Activated CD4-positive, alpha-beta memory T cell treated with anti-CD3 and anti-CD28 coated beads, Interleukin-2, amount 10 ng/mL, durations not matched to agents 7 days and 5 days (primary cell): ENCODE measurements at places on chromosomes 4 and X. TPM values are rescaled to one million over a fixed set of nuclear protein-coding genes. Genes with fewer than 3 reads are reported as not detected.

CSN1S1 gene
- not detected for total RNA-seq

DNA sequence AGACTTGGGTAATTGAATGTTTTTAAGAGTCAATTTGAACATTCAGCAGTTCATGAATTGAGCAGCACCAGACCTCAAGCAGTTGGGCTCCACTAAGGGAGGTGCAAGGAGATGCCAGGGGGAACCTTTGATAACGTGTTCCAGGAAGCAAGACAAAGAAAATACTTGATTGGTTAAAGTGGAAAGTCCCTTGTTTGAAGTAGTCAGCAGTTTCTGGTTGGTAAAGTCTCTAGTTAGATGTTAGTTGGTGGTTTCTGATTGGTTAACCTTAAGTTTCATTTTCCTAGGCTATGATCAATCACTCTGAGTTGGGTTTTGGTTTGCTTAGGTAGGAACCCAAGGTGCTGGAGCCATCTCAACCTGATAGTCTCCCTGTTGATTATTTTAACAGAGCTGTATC, 4.0 kb downstream of the HERC6 start:
- H3K36me3 ChIP-seq: peaks cover 67% of the 10 kb centered on the region
- H3K4me3 ChIP-seq: peak overlapping the region; percentile 68
- peak; percentile 74 for DNase-seq
- H3K27me3 ChIP-seq: no peaks in the 10 kb centered on the region
- peaks cover 64% of the 10 kb centered on the region for H3K4me1 ChIP-seq
- peak overlapping the region; percentile 98 for H3K27ac ChIP-seq

MAGEB6 gene
- total RNA-seq: not detected

DNA sequence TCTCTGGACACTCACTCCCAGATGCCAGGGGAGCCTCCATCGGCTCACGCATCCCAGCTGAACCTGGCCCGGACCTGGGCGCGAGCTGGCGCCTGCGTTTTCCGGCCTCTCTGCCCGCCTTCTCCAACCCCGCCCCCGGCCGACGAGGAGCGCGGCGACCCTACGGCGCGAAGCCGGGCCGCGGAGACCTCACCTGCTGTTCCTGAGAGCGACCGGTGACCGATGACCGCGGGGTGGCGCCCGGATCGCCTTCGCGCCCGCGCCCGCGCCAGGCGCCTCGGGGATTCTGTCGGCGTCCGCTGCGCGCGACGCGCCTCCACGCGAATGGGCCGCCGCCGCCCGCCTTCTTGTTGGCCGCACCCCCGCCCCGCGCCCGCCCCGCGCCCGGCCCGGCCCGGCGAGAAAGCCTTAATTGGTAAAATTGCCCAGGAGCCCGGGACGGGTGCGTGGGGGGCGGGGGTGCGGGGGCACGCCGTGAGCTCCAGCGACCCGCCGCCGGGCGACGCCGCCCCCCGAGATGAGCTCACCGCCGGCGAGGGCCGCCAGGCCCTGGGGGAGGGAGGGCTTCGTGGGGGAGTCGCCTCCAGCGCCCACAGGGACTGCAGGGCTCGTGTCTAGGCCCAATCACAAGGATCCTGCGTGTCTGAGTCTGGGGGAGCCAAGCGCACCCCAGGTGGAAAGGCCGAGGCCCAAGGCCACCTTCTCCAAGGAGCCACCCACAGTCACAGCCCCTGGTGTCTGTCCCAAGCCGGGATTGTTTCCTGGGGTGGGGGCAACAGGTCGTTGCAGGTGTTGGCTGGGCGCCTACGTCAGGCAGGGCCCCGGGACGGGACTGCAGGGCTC, at the start of gene FLNA:
Gene FLNA, minus strand, starts transcription at position 322 of the 843 bp plus-strand sequence. CDS start 3,389 bp downstream, outside the sequence.
- H3K27ac ChIP-seq: peak within 1 kb of the TSS; percentile 65
- DNase-seq: peak; percentile 34
- peaks cover 29% of the 10 kb centered on the region for H3K4me1 ChIP-seq
- no peaks in the 10 kb centered on the region for H3K27me3 ChIP-seq

DNA sequence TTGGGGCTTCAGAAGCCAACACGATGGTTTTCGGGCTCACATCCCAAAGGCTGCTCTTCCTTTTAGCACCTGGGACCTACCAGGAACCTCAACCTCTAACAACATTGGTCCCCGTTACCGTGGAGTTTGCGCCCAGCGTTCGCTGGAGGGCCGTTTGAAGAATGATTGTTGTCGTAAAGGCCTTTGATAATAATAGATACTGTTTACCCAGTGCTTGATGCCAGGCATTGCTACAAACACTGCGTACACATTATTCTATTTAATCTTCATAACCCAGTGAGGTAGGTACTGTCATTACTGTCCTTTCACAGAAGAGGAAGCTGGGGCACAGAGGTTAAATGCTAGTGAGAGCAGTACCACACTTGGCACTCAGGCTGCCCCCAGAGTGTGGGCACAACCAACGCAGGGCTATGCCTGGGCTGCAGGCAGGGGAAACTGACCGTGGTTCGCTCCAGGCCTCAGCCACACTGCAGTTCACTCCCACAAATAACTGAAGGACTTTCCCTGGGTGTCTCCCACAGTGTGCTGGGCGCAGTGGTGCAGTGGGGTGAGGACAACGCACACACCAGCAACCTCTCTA, 1.0 kb upstream of the ACSL1 start:
- DNase-seq: no peak
- peaks cover 35% of the 10 kb centered on the region for H3K4me1 ChIP-seq
- peaks cover 13% of the 10 kb centered on the region for H3K27me3 ChIP-seq
- no peaks in the 10 kb centered on the region for H3K36me3 ChIP-seq
- H3K27ac ChIP-seq: peak overlapping the region; percentile 65
- peak overlapping the region; percentile 86 for H3K4me3 ChIP-seq

EVC gene
- total RNA-seq: 3.2 TPM
